ENCODE measurements at places on chromosomes 3 and 15. TPM values are rescaled to one million over a fixed set of nuclear protein-coding genes. Genes with fewer than 3 reads are reported as not detected.

The MUC4 gene
- 1.0 TPM for polyA plus RNA-seq

The HDGFL3 gene
- polyA plus RNA-seq = 93.4 TPM

The KNL1 gene
- 19.0 TPM for polyA plus RNA-seq

The CCR2 gene
- polyA plus RNA-seq = 2.1 TPM

- DNase-seq = no peak
Measured at GRCh38 chr3:183210862-183211341, 42.2 kb upstream of the B3GNT5 start.

DNA sequence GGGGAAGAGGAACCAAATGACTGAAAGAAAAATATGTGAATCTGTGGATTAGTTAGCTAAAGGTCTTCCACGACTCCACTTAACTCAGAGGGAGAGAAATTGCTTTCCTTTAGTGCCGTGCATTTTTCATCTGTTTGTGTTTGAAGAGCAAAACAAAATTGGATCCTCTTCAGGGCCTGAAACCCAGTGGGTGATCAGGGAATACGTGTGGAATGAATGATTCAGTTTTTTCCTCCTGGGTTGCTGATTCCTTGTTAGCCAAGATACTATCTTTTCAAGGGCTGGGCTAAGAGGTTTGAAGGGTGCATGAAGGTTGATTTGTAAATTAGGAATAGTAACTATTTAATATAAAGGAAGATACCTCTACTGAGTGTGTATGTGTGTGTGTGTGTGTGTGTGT, 61.0 kb downstream of the TPRG1 start:
- DNase-seq = no peak

GRCh38 chr15:55977231-55977630, 16.2 kb downstream of the NEDD4 start:
- DNase-seq = no peak

- DNase-seq = no peak
Measured at GRCh38 chr3:64716110-64716710, 28.4 kb upstream of the ADAMTS9 start.

- no peak for DNase-seq
Measured at GRCh38 chr3:11195721-11196332, 41.5 kb downstream of the HRH1 start.

- DNase-seq = no peak
Measured at GRCh38 chr3:52495777-52496602, 852 bp downstream of the STAB1 start.

DNA sequence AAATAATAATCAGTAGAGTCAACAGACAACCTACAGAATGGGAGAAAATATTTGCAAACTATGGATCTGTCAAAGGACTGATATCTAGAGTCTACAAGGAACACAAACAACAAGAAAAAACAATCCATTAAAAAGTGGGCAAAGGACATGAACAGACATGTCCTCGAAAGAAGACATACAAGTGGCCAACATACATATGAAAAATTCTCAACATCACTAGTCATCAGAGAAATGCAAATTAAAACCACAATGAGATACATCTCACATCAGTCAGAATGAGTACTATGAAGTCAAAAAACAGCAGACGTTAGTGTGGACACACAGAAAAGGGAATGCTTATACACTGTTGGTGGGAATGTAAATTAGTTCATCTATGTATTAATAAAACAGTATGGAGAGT, 33.7 kb downstream of the SLC2A2 start:
- no peak for DNase-seq

GRCh38 chr3:14761121-14761672, 57.6 kb upstream of the FGD5 start:
- DNase-seq = no peak

GRCh38 chr3:195537995-195538394, 5.1 kb downstream of the PPP1R2 start:
- DNase-seq = no peak

DNA sequence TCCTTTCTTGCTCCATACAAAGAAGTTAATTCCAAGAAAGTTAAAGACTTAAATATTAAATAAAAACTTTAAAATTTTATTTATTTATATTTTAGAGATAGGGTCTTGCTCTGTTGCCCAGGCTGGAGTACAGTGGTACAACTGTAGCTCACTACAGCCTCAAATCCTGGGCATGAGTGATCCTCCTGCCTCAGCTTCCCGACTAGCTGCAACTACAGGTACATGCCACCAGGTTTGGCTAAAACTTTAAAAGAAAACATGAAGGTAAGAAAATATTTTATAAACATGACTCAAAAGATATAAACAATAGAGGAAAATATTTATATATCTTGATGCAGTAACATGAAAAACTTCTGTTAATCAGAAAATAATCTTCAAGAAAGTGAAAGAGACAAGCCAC, 33.2 kb downstream of the ADIPOQ start:
- no peak for DNase-seq

GRCh38 chr3:187186801-187187421, 10.4 kb upstream of the RTP1 start:
- DNase-seq = no peak

DNA sequence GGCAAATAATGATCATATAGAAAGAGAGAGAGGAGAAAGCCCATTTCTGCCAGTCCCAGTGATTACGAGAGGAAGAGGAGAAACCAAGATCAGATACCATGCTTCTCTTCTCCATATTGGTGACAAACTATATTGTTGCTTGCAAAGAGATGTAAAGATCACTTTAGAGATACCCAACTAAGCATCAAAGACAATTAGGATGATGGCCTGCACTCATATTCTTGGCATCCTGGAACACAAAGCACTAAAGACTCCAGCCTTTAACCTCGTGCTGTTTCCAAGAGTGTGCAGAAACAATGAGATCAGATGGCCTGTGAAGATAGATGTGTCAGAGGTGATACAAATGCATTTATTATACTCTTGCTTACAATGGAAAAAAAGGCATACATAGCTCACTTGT, 170.7 kb upstream of the TP63 start:
- no peak for DNase-seq

GRCh38 chr3:185176750-185177359, 24.0 kb upstream of the C3orf70 start:
- peak; percentile 31 for DNase-seq

DNA sequence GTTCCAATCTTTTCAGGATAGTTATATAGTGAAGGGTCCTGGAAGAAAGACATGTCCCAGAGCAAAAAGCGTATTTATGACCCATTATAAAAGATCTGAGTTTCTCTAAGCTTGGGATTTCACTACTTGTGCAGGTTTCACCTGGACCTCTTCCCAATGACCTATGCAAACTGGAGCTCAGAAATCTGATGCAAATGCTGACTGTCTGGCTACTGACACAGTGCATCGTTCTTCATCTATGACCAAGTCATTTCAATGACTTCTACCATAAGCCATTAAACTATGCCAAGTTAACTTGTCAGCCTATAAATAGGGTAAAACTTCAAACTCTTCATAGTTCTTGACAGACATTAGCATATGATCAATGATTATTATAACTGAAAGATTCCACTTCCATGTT, 11.1 kb downstream of the STAG1 start:
- no peak for DNase-seq

DNA sequence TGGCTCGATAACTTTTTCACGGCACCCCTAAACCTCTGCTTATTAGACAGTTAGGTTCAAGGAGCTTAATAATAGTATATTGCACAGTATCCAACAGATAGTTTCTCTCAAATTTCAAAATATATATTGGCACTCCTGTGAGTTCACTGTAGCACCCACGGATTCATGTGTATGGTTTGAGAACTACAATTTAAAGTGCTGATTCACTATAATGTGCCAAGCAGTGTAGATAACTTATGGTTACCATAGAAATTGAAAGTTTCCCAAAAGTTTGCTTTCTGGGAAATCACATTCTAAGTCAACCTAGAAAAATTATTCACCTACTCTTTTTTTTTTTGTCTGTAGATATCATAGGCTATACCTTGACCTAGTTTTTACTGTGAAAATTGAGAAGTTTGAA, 86.6 kb downstream of the GAP43 start:
- no peak for DNase-seq

- no peak for DNase-seq
Measured at GRCh38 chr3:5384557-5385236, 197.2 kb downstream of the EDEM1 start.

All from right renal pelvis (tissue), 4 donors.